ENCODE measurements at places on chromosomes 13 and 19.

- no peak for DNase-seq
These were observed 22.1 kb upstream of the WDR18 start for GRCh38 chr19:961866-962620.

DNA sequence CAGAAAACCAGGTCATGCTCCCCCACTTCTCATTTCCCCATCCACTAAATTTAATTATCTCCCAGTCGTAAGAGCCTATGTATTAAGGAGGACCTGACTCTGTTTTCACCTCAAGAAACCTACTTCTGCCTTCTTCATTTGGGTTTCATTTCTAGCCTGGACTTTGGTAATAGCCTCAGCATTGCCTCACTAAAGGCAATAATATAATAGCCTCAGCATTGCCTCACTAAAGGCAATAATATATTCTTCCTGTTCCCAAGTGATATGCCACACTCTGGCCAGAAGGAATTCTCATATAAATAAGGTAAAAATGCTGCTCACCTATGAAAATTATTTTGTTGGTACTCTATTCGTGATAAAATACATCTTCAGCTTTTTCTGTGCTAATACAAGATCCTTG is 993.9 kb downstream of the EFNB2 start:
- DNase-seq = no peak

DNA sequence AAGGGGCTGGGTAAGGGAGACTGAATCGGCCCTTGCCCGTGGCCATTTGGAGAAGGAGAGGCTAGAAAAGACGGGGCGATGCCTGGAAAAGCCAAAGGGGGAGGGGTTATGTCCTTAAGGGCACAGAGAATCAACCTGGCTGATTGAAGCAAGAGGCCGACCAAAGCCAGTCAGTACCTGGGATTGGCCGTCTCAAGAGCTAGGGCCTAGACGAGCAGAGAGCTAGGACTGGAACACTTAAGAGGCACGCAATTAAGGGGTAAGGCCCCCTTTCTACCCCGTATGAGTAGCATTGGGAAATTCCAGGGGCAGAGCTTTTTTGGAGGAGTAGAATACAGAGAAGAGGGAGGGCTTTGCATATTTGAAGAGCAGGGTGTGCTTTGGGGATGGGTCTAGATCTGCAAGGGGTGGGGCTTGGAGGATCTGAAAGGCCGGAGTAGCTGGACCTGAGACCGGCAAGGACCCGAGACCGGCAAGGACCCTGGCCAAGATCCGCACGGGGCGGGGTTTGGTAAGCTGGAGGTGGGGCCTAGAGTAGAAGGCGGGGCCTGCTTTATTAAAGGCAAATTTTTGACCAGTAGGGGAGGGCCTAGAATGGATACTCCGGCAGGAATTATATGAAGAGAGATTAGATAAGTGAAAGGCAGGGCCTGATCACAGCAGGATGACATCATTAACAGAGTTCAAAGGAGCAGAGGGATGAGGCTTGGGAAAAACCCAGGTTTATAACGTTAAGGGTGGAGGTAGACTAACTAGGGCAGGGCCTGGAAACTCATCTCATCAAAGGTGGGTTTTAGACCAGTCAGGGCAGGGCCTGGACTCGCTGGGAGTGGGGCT is 10.7 kb upstream of the CACNG6 start:
- DNase-seq = peak; percentile 84

- no peak for DNase-seq
These were observed 153.8 kb upstream of the UBL3 start for GRCh38 chr13:30004204-30004603.

- DNase-seq = no peak
These were observed 9.3 kb downstream of the IRF2BP1 start for GRCh38 chr19:45876411-45877197.

GRCh38 chr13:50783066-50783465 is 60.4 kb downstream of the DLEU7 start:
- no peak for DNase-seq

GRCh38 chr13:107339209-107339608 is 771.3 kb upstream of the ARGLU1 start:
- no peak for DNase-seq

DNA sequence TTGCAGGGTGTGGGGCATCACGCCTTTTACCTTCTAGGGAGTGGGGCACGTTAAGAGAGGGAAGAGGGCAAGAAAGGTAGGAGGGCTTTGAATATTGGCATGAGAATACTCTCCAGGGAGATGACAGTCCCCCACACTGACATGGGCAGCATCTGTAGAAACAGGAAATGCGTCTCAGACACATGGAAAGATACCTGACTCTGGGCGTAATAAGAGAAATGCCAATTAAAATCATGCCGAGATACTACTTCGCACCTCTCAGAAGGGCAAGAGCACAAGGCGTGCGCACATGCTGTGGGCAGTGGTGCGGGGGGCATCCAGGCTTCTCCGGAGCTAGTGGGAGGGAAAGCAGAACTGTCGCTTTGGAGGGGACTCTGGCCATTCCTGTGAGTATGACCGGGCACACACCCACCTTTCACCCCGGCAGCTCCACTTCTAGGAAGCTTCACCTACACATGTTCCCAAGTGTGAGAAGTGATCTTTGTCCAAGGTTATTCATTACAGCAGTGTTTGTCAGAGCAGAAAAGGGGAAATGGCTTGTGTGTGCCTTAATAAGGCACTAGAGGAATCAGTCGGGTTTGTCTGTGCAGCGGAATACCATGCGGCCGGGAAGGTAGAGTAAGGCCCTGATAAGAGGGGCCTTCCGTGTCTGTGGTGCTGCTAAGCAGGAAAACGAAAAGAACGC is 99.5 kb downstream of the SIPA1L3 start:
- DNase-seq = no peak

DNA sequence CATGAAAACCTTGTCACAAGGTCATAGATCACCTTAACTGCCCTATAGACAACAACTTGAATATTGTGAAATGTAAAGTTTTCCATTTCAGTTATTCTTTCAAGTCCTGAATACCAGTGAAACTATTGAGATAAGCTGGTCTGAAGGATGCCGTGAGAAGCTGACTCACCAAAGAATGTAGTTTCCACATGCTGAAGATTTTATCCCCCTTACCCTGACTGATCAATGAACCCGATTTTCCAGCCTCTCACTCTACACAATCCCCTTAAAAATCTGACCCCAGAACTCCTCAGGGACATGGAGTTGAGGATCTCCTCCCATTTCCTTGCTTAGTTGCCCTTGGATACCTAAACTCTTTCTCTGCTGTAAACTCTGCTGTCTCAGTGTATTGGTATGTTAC is 67.5 kb downstream of the POSTN start:
- DNase-seq = no peak

DNA sequence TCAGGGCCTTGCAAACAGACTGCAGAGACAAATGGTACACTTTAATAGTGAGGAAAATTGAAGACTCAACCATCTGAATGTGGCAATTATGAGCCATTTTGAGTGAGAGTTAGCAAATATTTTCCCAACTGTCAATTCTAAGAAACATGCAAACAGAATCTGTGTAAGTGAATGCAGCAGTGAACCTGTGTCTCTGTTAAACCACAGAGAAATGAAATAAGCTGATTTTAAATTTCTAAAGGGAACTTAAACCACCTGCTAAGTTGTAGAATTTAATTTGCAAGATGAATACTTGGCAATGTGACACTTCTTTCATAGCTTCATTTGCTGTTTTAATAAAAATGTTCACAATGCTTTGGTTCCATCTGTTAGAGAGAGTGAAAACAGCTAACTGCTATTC is 42.0 kb upstream of the TDRD3 start:
- no peak for DNase-seq

- no peak for DNase-seq
These were observed 60.6 kb downstream of the NDFIP2 start for GRCh38 chr13:79541426-79542049.

DNA sequence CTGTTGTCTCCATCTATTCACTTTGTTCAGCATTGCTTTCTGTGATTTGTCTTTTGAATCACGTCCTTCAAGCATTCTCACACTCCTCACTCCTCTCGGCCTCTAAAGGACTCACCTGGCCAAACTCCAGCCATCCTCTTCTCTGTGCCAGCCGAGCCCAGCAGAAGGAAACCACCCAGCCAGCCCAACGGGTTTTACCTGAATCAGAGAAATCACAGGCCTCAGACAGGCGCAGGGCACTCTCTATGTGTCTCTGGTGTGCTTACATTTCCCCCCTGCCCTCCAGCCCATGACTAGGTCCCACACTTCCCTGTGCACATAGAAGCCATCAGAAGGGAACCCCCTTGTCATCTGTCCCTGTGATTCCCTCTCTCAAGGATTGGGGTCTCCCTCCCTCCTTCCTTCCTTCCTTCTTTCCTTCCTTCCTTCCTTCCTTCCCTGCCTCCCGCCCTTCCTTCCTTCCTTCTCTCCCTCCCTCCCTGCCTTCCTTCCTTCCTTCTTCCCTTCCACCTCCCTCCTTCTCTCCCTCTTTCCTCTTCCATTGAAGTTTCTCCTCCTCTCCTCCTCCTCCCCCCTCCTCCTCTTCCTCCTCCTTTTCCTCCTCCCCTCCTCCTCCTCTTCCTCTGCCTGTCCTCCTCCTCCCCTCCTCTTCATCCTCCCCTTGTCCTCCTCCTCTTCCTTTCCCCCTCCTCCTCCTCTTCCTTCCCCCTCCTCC is 8.8 kb upstream of the ZNF541 start:
- DNase-seq = peak; percentile 67

- no peak for DNase-seq
These were observed 1726.0 kb downstream of the EFNB2 start for GRCh38 chr13:104809483-104809882.

DNA sequence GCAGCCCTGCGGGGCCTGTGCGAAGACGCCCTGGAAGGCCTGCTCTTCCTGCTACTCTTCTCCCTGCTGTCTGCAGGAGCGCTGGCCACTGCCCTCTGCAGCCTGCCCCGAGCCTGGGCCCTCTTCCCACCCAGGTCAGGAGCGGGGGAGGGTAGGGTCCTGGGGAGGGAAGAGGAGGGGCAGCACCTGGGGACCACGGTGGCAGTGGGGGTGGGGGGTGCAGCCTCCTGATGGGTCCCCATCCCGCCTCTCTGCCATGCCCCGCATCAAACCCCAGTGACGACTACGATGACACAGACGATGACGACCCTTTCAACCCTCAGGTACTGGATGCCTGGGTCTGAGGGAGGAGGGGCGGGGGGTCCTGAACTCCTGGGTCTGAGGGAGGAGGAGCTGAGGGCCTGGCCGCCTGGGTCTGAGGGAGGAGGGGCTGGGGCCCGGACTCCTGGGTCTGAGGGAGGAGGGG is 13.4 kb upstream of the LENG8 start:
- no peak for DNase-seq

DNA sequence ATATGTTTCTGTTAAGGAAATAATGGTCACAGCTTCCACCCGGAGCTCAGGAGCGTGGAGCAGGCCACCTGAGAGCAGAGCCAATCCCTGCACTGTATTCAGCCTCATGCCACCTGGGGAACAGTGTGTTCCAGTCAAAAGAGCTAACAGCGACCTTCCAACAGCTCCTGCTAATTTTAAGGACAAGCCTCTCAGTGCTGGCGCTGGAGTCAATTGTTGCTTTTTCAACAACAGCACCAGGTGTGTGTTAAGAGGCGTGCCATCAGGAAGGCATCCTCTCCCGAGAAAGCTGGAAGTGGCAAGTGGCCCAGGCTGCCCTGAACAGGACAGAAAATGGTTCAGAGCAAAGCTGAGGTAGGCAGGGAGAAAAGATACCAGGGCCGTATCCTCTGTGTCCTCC is 102.0 kb downstream of the CACNA1A start:
- no peak for DNase-seq

GRCh38 chr19:14103310-14103709 is 12.8 kb upstream of the SAMD1 start:
- DNase-seq = no peak

- no peak for DNase-seq
These were observed 33.4 kb downstream of the PEPD start for GRCh38 chr19:33487901-33488800.

GRCh38 chr13:111304041-111304544 is 16.3 kb upstream of the TEX29 start:
- no peak for DNase-seq

GRCh38 chr19:43623889-43624670 is 4.7 kb upstream of the ZNF428 start:
- no peak for DNase-seq

GRCh38 chr13:98300956-98301641 is 124.0 kb upstream of the RNF113B start:
- peak; percentile 81 for DNase-seq

GRCh38 chr13:43124490-43124889 is 101.1 kb downstream of the DNAJC15 start:
- DNase-seq = no peak

- no peak for DNase-seq
These were observed at the start of gene CCDC8 for GRCh38 chr19:46413262-46414031. TSS of gene CCDC8 (minus strand) at chr19:46413564. CDS start at chr19:46412810, 754 bp downstream.

GRCh38 chr19:46718157-46718933 is 1.4 kb upstream of the PRKD2 start:
- DNase-seq = peak; percentile 35

GRCh38 chr13:110699148-110700145 is 6.5 kb downstream of the CARS2 start:
- no peak for DNase-seq
